ENCODE measurements at places on chromosomes 5 and 9.

DNA sequence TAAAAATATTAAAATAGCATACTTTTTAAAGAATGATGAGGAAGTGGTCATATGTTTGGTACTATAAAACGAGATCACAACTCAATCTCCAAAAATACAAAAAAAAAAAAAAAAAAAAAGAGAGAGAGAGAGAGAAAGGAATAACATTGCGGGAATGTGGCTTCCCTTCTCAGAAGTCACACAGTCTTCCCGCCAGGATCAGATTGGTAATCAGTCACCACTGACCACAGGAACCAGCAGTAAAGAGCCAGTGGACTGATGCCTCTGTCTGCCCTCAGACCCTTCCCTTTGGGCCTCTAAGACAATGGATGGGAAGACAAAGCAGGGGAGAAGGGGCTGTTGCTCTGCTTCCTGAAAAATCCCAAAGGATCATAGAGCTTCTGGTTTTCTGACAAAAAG lies 104.9 kb downstream of the KLHL3 start:
- DNase-seq: no peak

DNA sequence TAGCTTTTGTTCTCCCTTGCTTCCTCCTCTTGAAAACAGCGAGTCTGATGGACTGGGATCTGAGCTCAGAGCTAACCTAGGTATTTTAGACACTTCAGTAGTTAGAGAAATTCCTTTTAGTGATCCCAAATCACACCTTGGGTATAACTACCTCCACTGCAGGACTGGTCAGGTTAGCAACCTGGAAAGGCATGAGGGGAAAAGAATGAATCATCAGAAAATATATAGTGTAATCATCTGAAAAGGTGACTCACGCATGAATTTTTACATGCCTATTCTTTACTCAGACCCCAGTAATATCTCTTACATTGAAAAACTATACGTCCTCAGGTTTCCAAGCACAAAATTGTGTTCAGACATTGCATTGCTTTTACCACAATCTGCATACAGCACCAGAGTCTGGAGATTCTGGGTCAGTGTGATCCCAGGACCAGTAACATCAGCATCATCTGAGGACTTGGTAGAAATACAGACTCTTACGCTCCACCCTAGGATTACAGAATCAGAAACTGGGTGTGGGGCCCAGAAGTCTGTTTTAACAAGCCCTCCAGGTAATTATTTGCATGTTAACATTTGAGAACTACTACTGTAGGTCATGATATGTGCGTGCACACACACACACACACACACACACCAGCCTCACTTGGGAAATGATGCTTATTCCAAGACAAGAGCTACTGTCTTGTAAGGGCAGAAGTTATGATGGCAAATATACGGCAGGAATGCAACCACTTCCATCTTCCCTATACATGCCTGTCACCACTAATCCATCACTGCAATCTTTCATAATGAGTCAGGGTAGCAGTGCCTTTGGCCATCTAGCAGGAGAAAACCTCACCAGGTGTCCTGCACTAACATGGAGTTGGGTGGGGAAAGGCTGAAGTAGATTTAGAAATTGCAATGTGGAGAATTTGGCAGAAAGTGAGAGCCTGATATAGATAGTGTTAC lies 271.6 kb upstream of the MAP3K1 start:
- no peak for DNase-seq

- no peak for DNase-seq
These were observed 38.9 kb upstream of the STXBP1 start for GRCh38 chr9:127572961-127573721.

DNA sequence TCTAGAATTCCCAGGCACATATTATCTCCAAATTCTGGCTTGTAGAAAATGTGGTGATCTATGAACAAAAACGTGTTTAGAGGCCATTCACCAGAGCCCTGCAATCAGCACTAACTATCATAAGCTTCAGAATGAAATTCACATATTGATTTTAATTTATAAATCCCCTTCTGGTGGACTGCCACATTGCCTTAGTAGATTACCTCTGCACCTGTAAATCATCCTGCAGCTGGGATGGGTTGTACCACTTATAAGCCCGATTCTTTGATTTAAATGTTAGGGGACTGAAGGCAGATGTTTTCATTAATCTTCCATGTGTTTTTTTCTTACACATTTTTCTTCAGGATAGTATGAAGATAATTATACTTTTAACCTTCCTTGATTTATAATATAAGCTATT lies 140.7 kb upstream of the PTPRD start:
- DNase-seq: no peak

DNA sequence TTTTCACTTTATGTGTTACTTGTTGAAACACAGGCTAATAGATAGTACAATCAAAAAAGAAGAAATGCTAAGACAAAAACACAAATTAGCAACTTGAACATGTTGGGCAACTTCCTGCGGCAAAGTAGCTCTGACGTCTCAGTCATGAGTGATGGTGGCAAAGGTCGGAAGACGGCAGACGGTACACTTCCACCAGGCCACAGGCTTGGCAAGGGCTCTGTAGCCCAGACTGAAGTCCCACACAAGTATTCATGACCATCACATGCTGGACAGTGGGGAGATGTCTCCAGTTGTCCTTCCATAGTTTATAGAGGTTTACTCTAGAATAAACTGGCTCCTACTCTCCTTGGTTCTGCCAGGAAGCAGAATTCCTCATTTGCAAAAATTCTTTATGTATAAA lies 831.3 kb downstream of the MTRR start:
- DNase-seq: no peak

DNA sequence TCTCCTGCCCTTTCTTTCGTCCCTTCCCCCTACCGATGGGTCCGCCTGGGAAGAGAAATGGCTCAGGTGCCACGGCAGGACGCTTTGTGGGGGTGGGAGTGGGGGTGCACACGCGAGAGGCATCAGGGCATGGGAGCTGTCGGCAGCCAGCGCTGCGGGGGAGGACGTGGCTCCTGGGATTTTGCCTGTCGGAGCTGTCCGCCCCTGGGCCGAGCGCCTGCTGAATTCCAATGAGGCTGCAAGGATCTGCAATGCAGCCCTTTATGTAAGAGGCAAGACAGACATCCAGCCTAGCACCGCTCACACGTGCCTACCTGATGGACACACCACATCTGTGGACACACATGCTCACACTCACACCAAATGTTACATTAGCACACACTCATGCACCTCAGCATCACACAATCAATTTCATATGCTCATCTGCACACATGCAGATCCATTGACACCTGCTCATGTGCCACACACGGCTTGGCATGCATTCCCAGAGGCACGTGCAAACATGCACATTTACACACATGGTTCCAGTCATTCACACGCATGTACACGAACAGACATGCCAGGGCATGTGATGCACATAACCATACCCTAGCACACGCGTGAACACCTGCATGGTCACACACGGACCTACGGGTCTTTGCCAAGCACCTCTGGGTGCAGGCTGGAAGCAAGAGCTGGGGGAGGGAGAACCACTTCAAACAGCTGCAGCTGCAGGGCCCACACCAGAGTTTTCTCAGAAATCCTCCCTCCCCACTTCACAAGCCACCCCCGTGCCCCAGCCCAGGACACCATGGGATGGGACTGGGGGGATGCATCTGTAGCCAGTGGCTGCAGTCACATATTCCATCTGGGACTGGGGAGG lies 1.4 kb downstream of the GRIN1 start:
- no peak for DNase-seq

DNA sequence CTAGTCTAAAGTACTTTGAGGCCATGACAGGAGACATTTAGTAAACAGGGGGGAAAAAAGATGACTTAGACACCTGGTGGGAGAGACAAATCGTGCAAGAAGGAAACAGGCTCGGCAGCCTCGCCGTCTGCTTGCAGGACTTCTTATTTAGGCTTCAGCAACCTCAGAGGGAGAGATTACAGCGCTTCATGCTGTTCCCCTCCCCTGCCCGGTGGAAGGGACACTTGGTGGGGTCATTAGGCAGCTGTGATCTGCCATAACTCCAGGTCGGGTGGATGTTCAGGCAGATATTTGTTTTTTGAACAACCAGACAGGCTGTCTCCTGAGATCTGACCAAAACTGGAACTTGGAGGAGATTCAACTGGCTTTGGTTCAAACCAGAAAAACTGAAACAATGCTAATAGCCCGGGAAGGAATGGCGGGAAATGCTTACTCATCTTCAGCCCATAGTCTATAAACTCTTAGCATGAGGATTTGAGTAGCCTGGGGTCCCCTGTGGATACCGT lies 38.1 kb upstream of the CD180 start:
- peak; percentile 23 for DNase-seq

- DNase-seq: peak; percentile 40
These were observed 115.4 kb downstream of the LHX2 start for GRCh38 chr9:124126648-124127646.

GRCh38 chr5:15734058-15734457 lies 234.1 kb downstream of the FBXL7 start:
- DNase-seq: no peak

GRCh38 chr5:125882061-125882460 lies 541.1 kb upstream of the GRAMD2B start:
- no peak for DNase-seq

- no peak for DNase-seq
These were observed 62.2 kb downstream of the EPB41L4B start for GRCh38 chr9:109258481-109259302.

GRCh38 chr5:133467335-133467779 lies 145.0 kb downstream of the FSTL4 start:
- no peak for DNase-seq

- no peak for DNase-seq
These were observed 12.3 kb upstream of the CORO2A start for GRCh38 chr9:98204692-98205091.

- no peak for DNase-seq
These were observed 58.3 kb upstream of the ANGPTL2 start for GRCh38 chr9:127180457-127181314.

- DNase-seq: no peak
These were observed 14.1 kb downstream of the HSPB3 start for GRCh38 chr5:54469622-54470021.

- no peak for DNase-seq
These were observed at the start of gene DOK3 for GRCh38 chr5:177509381-177509951. Gene DOK3 (minus strand): TSS chr5:177509826. CDS start chr5:177509540, 286 bp downstream.

DNA sequence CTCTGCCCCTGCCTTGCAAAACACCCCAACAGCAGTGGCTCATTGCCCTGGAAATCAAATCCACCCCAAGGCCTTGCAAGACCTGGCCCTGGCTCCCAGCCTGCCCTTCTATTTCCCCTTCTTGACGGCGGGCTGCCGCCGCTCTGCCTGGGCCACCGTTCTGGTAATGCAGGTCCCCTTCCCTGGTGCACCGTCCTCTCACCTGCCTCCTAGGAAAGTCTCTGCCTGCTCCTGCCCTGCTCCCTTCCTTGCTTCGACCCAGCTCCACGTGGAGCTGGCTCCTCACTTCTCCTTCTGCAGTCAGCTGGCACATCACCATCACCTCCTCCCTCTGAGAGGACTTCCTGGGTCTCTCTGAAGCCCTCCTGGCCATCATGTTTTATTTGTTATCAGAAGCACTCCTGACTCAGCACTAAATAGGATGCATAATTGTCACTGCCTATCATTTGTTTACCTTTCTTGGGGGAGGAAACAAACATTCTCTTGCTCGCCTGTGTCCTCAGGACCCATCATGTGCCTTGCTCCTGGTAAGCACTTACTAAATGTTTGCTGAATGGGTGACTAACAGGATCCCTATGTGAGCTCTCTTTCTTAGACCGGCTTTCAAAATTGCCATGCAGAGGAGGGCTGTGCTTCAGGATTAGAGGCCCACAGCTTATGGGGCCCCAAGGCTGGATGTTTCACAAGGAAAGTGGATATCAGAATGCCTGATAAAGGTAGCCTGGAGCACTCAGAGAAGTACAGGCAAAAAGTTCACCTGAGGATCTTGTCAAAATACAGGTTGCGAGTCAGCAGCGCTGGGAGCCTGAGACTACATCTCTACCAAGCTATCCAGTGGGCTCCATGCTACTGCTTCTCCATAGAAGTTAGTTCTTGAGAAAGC lies 19.6 kb upstream of the C5orf47 start:
- no peak for DNase-seq

DNA sequence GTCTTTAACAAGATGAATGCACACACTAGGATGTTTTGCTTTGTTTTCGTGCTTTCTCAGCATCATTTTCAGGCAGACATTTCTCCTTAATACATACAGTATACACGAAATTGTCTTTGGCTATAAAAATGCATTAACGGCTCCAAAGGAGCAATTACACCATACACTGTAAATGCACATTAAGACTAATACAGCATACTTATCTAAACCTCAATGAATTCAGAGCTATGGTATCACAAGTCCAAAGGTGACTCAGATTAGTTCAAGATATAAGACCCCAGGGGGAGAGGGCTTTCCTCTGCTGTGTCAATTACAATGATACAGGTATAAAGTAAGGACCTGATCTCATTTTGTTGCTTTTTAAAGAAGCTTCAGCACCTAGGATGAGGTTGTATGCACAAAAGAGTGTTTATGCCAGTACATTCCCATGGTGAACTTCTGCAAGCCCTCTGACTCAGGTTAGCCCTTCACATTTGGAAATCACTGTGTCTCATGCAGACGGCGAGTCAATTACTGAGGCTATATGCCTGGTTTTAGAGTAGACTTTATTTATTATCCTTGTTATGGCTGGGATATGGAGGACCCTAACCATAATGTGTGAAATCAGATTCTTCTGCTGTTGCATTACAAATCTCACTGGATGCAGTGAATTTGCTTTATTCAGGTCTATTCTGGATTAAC lies 233.3 kb downstream of the ZNF608 start:
- no peak for DNase-seq

DNA sequence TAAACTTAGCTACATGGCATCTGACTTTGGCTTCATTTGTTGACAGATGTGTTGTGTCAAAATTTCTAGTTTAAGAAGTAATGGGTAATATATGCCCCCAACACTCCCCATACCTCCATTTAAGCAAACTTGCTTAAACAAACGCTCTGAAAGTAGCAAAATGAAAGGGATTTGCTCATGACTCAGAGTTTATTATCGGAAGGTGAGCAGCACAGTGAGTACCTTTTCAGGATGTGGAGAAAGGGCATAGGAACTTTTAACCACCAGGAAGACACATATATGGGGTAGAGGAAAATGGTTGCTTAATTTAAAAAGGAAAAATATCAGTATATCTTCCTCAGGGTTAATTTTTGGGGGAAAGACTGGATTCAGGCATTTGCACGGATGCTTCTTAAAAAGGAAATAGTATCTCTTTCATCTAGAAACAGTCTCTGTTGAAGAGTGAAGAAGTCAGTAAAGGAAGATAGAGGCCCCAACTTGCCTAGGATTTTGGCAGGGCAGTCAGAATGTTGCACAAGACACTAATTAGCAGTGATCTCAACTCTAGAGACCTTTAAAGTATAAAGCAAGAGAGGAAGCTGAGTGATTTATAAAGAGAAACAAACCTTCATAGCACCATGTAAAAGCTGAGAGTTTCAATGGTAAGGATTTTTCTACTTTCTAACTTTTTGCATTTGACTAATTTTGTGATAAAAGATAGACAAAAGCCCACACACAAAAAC lies 155.1 kb downstream of the TRIO start:
- no peak for DNase-seq

GRCh38 chr5:79971156-79971555 lies 19.9 kb downstream of the MTX3 start:
- no peak for DNase-seq

- no peak for DNase-seq
These were observed 303 bp downstream of the LIFR start for GRCh38 chr5:38556088-38556598.
